ENCODE measurements at places on chromosomes 2 and 18. TPM values are rescaled to one million over a fixed set of nuclear protein-coding genes. Genes with fewer than 3 reads are reported as not detected.

Gene KCNJ13
- total RNA-seq = not detected

Gene CNTNAP5
- total RNA-seq = 0.04 TPM

Gene CREG2
- total RNA-seq = 0.03 TPM

Gene DSC2
- total RNA-seq = 25.7 TPM

Gene ANKRD62
- total RNA-seq = not detected

Gene CYS1
- total RNA-seq = 0.63 TPM

Gene FKBP7
- total RNA-seq = 9.8 TPM

Gene LDLRAD4
- total RNA-seq = 23.9 TPM

Gene KCNG3
- 2.7 TPM for total RNA-seq

Gene HOXD13
- 0.07 TPM for total RNA-seq

Gene INPP5D
- 1.7 TPM for total RNA-seq

Gene FN1
- 50.4 TPM for total RNA-seq

Gene COL6A3
- 7.0 TPM for total RNA-seq

Gene TWIST2
- 8.1 TPM for total RNA-seq

Gene ST6GAL2
- 13.1 TPM for total RNA-seq

Gene RAB6C
- not detected for total RNA-seq

Gene FZD7
- 103 TPM for total RNA-seq

Gene APCDD1
- 40.2 TPM for total RNA-seq

Gene PLA2R1
- 0.89 TPM for total RNA-seq

Gene CXCR1
- total RNA-seq = not detected

Gene CELF4
- total RNA-seq = 3.7 TPM

Gene CEBPZ
- 74.2 TPM for total RNA-seq

Gene SLC9A4
- total RNA-seq = not detected

Gene CROCC2
- total RNA-seq = not detected

Gene FSHR
- total RNA-seq = not detected

Gene HSBP1L1
- 2.8 TPM for total RNA-seq

Gene VWC2L
- not detected for total RNA-seq

Gene COL5A2
- total RNA-seq = 130 TPM

Gene GRB14
- total RNA-seq = 6.0 TPM

Gene IL1R1
- 0.04 TPM for total RNA-seq

Gene FAP
- not detected for total RNA-seq

Gene FRZB
- total RNA-seq = 1.5 TPM

Gene ASIC4
- 1.2 TPM for total RNA-seq

Gene COMMD1
- total RNA-seq = 24.5 TPM
